ENCODE measurements at places on chromosomes 7 and 10.

DNA sequence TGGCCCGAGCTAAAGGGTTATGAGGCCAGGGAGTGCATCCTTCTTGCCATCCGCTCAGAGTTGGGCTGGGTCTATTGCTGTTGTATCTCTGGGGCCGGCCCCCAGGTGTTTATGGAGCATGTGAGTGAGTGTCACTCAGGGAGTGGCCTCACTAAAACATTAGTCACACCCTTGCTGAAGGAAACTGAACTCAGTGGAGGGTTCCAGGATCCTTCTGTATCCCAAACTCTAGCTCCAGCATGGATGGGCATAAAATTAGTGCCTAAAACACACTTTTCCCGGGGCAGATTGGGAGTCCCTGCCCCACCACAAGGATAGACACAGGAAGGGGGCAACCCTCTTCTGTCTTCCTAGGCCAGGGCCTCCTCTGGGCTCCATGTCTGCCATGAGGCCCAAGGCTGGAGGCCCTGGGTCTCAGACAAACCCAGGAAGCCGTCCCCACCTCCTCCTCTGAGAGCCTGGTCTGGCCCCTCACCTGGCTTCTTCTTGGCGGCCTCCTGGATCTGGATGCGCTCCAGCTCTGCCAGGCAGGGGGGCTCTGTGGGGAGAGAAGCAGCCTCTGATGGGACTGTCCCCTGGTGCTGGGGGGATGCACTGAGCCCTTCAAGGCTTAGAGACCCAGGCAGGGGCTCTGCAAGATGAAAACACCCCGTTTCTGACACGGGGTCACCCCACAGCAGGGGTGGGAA lies 24.5 kb downstream of the SPOCK2 start:
- no peak for DNase-seq

GRCh38 chr7:11207565-11207964 lies 233.9 kb downstream of the PHF14 start:
- no peak for DNase-seq

GRCh38 chr7:359766-360361 lies 69.9 kb downstream of the FOXL3 start:
- no peak for DNase-seq

GRCh38 chr10:123149568-123150270 lies 1.8 kb downstream of the HMX2 start:
- DNase-seq, result peak; percentile 57

GRCh38 chr7:129184981-129185670 lies 3.3 kb upstream of the SMO start:
- no peak for DNase-seq

DNA sequence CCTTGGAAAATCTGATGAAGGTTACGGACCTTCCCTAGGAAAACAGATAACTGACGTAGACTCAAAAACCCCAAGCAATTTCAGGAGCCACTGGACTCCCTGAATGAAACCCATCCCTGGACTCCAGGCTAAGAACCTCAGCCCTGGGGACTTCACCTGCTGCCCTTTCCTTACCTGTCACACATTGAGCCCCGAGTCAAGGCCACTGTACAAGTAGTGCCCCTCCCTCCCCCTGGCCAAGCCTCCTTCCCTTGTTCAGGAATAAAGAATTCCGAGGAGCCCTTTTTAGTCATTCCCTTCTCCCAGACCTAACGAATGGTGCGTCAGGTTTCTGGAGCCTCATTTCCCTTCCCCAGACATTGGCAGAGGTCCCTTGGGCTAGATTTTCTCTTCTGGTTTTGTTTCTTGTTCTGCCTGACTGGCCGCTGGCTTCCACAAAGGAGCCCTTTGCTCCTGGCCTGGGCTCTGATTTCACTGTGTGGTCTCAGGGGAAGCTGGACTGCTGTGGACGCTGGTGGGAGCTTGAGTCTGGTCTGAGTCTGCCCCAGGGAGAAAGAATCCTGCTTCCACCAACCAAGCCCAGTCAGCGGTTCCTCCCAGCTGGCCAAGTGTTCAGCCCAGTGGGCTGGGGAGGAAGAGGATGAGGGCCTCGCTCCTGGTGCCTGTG lies 31.7 kb downstream of the ZNF775 start:
- DNase-seq, result peak; percentile 13

GRCh38 chr7:45889367-45890067 lies 1.2 kb downstream of the IGFBP1 start:
- DNase-seq, result no peak

DNA sequence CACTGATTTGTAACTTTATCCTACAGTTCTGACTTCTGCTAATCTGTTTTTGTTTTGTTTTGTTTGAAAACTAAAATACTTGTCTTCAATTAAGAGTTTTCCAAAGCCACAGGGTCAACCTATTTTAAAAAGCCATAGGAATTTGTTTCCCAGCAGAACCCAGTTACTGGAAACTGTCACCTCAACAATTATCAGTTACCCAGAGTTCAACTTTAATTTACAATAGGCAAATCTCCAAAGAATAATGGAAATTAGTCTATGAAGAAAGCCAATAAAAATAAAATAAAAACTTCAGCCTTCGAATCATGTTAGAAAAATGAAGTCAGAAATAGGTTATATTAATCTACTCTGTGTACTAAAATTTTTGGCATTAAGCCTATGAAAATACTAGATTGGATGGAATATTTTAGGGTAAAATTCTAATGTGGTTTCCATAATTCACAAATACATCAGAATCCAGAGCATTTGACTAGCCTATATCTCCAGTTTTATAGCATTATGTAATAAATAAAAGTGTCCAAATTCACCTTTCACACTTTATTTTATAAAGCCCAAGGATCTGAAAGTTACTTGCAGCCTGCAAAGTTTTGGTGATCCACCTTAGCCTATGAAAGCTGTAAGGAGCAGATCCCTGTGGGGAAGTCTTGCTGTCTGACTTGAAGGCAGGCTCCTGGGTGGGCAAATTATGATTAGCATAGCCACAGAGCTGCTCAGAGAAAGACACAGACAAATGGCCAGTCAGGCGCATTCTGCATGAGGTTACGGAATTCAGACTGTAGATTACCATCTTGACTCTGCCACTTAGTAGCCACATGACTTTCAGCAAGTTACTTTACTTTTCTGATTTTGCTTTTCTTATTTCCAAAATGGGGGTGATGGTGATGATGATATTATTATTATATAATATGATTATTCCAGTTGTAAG lies 250.0 kb upstream of the HGF start:
- DNase-seq, result no peak

- no peak for DNase-seq
These were observed 194.8 kb upstream of the ZNF32 start for GRCh38 chr10:43843321-43844101.
